ENCODE measurements at places on chromosomes 2 and 18.

DNA sequence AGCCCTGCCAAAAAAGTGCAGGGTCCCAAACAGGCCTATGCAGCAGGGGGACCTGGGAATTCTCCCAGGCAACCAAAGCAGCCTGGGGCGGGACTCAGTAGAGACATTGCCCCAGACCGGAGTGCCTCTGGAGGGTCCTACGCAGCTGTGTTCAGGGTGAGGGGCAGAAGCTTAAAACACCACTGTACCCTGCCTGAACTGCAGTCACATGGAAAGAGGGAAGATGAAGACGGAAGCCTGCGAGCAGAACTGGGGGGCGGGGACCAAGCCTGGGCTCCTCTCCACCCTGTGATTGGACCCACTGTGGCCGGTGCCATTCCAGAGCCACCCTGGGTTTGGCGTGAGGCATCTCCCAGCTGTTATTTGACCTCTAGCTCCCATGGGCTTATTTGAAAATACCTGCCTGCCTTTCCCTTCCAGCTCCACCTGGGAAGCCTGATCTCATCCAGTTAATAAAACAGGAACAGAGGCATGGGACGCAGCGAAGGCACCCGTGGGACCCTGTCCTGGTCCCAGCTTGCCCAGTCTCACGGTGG, 183.1 kb downstream of the SMAD2 start:
- DNase-seq = peak; percentile 80

DNA sequence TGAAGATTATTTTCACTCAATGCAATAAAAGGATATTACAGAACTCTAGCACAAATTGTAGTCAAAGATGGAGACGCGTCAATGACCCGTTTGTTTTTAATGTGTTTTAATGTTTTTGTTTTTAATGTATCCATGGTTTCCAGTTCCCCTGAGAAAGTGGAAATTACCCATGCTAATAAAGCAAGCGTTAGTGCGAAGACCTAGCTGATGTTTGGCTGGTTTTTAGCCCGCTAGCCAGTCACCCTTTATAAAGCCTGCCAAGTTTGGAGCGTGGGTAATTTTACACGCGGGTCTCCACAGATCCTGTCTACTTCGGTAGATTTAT, 430 bp upstream of the CHMP1B start:
- no peak for DNase-seq

- DNase-seq = no peak
Observed at GRCh38 chr2:31270131-31270530, 36.2 kb downstream of the EHD3 start.

- no peak for DNase-seq
Observed at GRCh38 chr18:23398401-23398800, 54.7 kb upstream of the RIOK3 start.

GRCh38 chr18:49553003-49553402, 8.9 kb upstream of the LIPG start:
- no peak for DNase-seq

- no peak for DNase-seq
Observed at GRCh38 chr18:76491776-76492668, 3.0 kb downstream of the ZNF516 start.

DNA sequence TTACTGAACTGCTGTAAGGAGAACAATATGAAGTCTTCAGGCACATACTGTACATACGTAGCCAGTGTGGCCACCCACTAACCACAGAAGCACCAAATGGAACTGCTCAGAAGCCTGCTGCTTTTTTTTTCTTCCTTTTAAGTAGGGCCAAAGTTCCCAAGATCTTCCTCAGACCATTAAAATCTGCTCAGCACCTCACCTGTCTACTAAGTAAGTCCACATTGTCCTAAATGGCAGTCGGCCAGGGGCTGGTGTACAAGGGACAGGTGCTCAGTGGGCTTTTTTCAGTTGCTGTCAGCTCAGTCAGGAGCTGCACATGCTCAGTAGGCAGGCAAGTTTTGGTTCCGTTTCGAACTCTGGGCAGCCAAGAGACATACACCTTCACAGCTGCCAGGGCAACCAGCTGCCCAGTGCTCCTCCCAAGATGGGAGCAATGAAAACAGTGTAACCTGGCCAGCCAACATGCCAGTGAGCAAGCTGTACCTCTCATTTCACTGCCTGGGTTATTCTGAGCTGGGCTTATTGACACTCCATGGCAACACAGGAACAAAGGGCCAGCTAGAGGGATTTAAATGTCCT, 86.1 kb downstream of the ACVR1 start:
- no peak for DNase-seq

DNA sequence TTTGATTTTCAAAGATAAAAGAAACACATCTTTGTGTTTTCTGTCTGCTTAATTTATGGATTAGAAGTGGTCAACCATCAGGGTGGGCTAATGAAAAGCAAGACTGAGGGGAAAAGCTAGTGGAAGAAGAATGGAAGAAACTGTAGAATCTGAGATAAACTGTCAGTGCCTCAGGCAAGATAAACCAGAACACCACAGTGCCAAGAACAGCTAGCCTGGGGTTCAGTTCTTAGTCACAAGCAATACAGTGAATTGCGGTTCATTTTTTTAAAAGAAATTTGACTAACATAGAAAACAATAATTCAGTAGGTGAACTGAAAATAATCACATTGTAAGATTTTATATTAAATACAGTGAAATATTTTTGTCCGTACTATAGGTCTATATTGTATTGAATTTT, 22.0 kb upstream of the LNPK start:
- DNase-seq = no peak

DNA sequence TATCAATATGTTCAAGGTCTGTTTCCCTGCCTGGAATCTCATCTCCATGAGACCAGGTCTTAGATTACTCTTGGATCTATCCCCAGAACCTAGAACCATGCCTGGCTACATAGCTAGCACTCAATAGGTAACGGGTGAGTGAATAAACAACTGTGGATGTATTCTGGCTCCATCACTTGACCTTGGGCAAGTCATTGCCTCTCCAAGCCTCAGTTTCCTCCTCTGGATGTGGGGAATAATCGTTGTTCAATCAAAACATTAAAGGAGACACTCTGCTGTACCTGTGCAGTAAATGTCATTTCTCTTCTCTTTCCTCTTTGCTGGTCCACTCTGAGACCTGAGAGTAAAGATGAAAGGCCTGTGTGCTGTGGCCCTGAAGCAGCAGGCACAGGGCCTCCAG, 121.5 kb upstream of the MYCN start:
- DNase-seq = no peak

GRCh38 chr2:130342020-130342532, 621 bp upstream of the IMP4 start:
- DNase-seq = peak; percentile 95

GRCh38 chr18:76889091-76889699, 66.8 kb downstream of the ZNF236 start:
- DNase-seq = no peak

DNA sequence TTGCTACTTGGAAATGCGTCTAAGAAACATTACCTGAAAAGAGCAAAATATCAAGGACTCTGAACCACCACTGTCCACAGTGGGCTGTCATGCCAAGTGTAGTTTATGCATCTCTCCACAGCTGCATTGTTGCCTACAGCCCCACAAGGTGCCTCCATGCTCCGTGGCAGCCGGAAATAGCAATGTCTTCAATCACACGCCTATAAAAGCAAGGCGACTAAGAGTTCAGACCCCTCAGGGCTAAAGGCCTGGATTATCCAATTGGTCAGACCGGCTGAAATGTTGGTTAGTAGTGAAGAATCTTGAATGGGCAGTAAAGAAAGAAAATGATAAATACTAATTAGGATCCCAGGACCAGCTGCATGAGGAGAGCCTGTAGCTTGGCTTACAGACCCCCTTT, 114.0 kb upstream of the SLC35G4 start:
- DNase-seq = no peak

DNA sequence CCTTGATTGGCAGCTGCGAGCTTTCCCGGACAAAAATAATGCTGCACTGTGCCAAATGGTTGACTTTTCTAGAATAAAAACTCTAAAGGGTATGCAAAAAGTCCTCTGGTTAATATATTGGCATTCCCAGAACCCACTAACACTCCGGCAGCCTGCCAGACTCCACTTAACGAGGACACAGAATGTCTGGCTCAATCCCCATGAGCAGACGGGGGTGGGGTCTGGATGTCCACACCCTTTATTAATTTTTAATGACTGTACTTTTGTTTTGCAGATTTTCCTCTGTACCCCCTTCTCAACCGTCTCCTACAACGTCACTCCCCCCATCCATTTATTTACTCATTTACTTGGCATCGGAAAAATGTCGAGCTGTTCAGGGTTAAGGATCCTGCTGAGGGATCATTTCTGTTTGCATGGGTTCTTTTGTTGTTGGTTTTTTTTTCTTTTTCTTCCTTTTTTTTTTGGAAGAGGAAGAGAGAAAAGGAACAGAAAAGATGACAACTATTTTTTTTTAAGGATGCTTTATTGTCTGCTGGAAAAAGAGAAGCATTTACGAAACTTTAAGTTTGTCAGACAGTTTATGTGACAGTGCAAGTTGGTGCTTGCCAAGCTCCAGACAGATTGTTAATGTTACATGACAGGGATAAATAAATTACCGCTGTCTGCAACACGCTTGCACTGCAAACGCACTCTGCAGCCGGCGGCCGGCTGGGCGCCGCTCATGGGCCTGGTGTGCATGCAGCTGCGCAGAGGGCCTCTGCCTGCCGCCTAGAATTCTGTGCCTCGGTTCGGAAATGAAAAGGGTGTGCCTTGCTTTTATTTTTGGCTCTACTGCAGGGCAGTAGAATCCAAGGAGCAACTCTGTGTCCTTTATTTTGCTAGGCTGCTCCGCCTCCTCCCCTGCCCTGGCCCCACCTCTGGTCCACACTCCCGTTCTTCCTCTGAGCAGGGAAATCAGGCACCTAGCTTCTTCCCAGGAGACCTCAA, 3.6 kb downstream of the LDLRAD4 start:
- DNase-seq = no peak

GRCh38 chr2:8729939-8730338, 48.1 kb downstream of the ID2 start:
- no peak for DNase-seq

GRCh38 chr2:108978709-108979111, 10.3 kb downstream of the EDAR start:
- no peak for DNase-seq

- peak; percentile 88 for DNase-seq
Observed at GRCh38 chr2:232260075-232260474, 118.5 kb upstream of the ALPP start.

- DNase-seq = no peak
Observed at GRCh38 chr2:193475038-193475437, 1280.3 kb upstream of the TMEFF2 start.

GRCh38 chr2:181891966-181892798, 652 bp downstream of the ITPRID2 start:
- DNase-seq = peak; percentile 86

- DNase-seq = no peak
Observed at GRCh38 chr18:67402543-67402942, 114.0 kb downstream of the DSEL start.

DNA sequence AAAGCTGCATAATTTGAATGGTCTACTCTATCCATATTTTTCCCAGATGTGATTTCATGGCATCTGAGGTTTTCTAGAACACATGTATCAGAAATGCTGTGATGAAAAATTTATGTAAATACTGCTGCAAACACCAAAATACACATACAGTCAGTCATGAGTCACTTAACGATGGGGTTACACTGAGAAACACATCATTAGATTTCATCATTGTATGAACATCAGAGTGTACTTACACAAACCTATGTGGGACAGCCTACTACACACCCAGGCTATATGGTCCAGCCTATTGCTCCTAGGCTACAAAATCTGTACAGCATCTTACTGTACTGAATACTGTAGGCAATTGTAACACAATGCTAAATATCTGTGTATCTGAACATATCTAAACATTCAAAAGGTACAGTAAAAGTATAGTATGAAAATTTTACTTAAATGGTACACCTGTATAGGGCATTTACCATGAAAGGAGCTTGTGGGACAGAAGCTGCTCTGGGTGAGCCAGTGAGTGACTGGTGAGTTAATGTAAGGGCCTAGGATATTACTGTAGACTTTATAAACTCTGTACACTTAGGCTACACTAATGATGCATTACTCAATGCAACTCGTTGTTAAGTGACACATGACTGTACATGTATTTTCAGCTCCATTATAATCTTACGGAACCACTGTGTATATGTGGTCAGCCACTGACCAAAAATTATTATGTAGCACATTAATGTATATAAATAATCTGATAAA, 33.5 kb downstream of the PNO1 start:
- no peak for DNase-seq

GRCh38 chr18:49073437-49073836, 122.7 kb upstream of the SMAD7 start:
- no peak for DNase-seq

- DNase-seq = no peak
Observed at GRCh38 chr2:25788457-25788856, 89.8 kb downstream of the ASXL2 start.

GRCh38 chr18:53747210-53747609, 477.3 kb downstream of the MBD2 start:
- DNase-seq = no peak

- no peak for DNase-seq
Observed at GRCh38 chr18:80046011-80046410, 11.8 kb downstream of the RBFA start.

DNA sequence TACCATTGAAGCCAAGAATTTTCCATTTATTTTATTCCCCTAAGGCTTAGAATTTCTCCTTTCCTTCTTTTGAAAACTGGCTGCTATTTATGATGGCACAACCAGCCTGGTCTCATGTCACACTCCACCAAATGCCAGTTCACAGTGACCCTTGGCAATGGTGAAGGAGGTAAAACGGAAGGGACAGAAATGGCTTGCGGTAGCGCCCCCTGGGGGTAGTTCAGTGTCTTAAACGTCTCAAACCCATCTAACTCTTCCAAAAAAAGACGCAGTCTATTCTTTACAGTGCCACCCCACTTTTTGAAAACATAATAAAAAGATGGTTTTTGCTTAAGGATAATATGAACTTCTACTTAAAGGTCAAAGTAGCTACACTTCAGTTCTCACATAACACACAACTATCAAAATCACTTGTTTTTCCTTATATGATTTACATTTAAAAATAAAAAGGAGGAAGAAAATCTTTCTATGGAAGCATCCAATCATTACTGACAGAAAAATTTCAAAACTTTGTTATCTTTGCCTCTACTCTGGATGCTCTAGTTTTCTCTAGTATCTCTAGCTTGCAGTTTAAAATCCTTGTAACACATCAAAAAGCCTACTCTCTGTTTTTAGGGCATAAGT, 28.0 kb downstream of the PNO1 start:
- DNase-seq = no peak

DNA sequence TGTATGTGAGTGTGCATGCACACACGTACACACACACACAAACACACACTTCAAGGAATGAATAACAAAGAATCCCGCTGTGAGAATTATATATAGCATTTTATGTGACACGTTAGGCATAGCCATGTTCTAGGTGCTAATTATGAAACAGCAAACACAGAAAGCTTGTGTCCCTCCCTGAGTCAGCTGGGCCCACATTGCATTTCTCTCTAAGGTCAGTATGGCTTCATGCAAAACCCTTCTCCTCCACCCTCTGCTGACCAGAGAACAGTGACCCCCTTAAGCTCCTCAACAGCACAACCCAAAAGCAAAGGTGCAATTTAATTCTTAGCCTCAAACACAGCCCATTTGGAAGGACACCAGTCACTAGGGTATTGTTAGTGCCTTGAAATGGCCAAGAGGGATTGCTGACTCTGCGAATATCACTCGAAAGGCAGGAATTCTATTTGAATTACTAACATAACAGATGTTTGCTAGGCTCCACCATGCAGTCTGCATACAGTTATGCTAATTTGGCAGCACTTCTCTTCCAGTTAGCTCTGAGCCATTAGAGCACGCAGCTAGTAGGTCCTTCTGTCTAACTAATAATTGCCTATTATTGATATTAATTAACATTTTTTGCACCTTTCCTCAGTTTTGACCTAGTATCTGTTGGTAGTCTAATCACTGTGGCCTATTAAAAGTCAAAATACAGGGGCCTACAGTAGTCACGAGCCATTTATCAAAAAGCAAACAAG, 149.0 kb downstream of the LNPK start:
- DNase-seq = no peak

Data from osteocyte (in vitro differentiated cells).